Stimulated activated CD4-positive, alpha-beta T cell treated with anti-CD3 and anti-CD28 coated beads, Interleukin-4, amount 100 ng/mL, for 4 hours (primary cell): ENCODE measurements at places on chromosomes 2 and 18.

DNA sequence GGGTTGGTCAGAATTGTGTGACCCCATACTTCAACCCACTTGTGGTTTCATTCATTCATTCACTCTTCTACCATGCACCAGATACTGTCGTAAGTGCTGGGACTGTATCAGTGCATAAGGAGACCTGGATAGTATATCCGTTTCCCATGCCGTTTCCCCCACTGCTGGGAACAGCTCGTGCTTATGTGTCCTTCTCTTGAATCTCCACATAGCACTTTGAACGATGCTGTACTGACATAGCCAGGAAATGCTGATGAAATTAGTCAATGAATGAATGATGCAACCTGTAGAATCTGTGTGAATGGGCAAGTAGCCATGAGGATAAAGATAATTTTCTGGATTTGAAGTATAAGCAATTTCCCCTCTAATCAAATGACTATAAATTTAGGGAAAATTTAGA, 276.1 kb downstream of the BCL2 start:
- no peak for DNase-seq

DNA sequence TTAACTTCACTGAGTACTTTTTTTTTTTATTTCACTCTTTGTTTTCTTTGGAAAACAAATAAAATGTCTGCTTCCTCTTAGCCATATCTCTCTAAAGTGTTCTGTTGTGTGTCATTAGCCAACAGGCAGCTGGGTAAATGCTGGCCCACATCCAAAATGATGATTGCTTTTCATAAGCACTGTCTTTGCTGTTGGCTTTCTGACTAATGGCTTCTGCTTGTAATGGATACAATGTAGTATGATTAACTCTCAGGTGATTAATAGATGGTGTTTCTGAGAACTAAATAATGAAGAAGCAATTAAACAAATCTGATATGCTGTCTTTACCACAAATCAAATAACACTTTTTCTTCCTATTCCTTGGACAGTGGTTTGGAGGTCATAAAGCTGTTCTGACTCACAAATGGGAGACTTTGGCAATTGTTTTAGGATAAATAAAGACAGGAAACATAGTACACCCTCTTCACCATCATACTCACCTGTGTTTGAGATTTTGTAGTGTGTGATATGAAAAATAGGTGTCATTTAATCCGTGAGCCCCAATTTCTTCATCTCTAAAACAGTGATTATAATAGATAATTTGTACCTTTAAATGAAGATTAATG, 888.4 kb downstream of the TSN start:
- DNase-seq, result no peak

- DNase-seq, result no peak
Measured at GRCh38 chr2:113940891-113941290, 51.0 kb downstream of the ACTR3 start.

- no peak for DNase-seq
Measured at GRCh38 chr2:65754219-65754618, 321.8 kb upstream of the SPRED2 start.

- no peak for DNase-seq
Measured at GRCh38 chr2:150705767-150706166, 218.3 kb upstream of the RND3 start.

- no peak for DNase-seq
Measured at GRCh38 chr2:234565201-234565600, 68.3 kb upstream of the ARL4C start.

DNA sequence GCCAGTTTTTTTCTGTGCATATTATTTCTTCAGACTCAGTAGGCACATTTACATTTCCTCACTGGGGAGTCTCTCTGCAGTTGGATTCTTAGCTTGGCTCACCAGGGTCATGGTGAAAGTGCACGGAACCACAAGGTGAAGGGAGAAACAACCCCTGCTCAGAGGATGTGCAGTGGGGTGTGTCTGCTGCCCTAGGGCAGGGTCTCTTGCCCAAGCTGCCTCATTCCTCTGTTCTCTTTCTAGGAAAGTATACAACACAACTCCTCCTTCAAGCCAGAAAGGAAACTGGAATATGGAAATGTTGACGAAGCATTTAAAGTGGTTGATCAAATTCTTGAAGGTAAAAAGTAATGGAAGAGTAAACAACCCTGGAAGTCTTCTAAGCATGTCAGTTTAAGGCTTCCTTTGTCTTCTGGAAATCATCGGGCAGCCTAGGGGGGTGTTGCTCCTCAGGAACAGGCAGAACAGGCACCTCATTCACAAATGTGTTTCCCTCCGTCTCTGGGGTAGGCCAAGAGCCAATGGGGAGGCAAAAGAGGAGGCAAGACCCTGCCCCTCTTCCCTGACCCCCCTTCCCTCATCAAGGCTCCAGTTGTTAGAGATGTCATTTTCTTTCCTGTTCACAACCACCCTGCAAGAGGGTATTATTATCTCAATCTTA, 41.4 kb downstream of the AOX1 start:
- DNase-seq, result no peak

- DNase-seq, result no peak
Measured at GRCh38 chr2:111678651-111679050, 205.3 kb downstream of the ANAPC1 start.

GRCh38 chr2:47203995-47204394, 48.9 kb upstream of the STPG4 start:
- no peak for DNase-seq

GRCh38 chr18:28607991-28608390, 431.1 kb upstream of the CDH2 start:
- no peak for DNase-seq

- no peak for DNase-seq
Measured at GRCh38 chr18:62556397-62556796, 33.6 kb downstream of the ZCCHC2 start.

GRCh38 chr2:147760984-147761383, 83.8 kb upstream of the ACVR2A start:
- no peak for DNase-seq

DNA sequence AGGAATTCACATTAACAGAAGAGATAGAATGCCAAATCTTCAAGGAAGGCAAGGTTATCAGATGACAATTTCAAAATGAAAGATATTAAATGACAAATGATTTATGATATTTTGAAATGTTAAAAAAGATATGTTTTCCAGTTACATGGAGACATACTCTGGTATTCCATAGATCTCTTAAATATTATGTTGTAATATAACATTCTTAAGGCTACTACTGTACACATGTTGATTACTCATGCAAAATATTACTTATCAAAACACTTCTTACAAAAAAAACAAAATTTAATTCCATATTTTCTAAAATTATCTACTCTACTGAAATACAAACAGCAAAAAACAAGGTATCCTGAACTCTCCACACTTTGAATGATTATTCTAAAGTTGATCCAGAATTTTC, 22.9 kb downstream of the RTTN start:
- DNase-seq, result no peak

DNA sequence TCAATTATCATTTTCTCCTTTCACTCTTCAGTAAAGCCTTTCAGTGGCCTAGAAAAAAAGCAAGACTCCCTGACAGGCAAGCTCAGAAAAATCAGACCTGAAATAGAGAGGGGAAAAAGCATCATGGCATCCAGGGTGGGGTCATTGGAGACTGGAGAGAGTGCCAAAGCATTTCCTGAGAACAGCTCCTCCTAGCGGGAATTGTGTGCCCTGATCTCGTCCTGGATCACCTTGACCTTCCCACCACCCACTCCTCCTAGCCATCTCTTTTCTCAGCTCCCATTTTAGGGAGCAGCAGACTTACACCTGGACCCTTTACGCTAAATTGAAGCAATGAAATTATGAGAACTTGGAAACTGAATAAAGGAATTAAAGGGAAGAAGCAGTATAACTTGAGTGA, 176.6 kb downstream of the VWC2L start:
- no peak for DNase-seq

- no peak for DNase-seq
Measured at GRCh38 chr2:208017721-208018120, 7.6 kb downstream of the PLEKHM3 start.

- DNase-seq, result no peak
Measured at GRCh38 chr2:44960871-44961270, 19.4 kb downstream of the SIX3 start.
